ACHN (cell line): ENCODE measurements at places on chromosomes 2 and 18.

DNA sequence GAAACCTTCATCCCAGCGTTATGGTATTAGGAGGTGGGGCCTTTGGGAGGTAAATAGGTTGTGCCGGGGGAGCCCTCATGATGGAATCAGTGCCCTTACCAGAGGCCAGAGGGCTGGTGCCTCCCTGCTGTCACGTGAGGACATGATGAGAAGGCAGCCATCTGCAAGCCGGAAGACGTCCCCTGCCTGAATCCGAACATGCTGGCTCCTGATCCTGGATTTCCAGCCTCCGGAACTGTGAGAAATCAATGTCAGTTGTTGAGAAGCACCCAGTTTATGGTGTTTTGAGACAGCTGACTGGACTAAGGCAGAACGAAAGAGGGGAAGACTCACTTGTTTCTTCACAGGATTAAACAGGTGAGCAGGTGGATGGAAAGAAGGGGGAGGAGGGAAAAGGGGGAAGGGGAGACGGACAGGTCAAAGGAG is 13.0 kb upstream of the KLF11 start:
- DNase-seq: no peak

DNA sequence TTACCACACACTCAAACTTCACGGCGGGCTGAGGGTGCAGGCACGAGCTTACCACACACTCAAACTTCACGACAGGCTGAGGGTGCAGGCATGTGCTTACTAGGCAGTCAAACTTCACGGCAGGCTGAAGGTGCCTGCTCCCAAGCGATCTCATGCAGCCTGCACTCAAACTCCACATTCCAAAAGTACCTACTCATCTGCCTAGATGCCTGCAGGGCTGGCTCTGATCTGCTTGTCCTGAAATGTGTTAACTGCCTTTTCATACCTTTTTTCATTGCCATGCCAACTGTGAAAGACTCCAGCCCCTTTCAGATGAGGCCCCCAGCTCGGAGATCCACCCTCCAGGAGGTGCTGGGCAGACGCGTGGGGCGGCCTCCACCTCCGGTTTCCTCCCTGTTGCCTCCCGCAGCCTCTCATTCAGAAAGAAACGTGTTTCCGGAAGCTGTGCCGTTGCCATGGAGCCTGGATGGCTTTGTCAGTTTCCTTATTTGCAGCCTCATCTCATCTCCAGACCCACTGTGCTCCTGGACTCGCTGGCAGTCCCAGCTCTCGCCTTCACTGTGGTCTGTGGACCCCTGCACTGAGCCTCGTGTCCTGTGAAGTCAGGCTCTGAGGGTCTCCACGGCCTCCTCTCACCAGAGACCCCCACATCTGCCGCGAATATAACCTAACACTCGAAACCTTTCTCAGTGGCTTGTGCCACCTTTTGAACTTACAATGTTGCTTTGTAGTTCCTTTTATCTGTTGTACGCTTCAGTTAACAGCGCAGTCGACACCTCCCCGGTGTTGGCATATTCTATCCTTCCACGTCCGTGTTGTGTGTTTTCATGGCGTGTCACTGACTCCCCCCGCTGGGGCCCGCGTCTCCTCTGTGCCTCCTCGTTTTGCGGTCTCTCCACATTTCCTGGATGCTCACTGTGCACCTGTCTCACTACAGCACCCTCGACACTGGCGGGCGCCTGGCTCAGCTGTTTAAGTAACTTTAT is 106.1 kb upstream of the ALKAL2 start:
- DNase-seq: peak; percentile 42

DNA sequence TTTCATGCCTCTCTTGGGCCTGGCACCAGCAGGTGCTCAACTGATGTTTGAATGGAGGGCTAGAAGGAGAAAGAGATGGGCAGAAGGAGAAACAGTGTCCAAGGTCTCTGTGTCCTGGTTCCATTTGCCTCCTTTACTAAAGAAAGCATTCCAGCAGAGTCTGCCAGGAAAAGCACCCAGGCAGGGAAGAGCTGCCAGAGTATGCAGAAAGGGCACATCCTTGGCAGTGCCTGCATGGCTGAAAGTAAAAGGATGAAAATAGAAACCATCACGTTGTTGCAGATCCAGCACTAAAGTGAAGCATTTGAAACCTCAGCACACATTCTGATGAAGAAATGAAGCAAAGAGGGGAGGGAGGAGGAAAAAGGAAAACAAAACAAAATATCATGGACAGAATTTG is 142.2 kb downstream of the ESCO1 start:
- DNase-seq: no peak

DNA sequence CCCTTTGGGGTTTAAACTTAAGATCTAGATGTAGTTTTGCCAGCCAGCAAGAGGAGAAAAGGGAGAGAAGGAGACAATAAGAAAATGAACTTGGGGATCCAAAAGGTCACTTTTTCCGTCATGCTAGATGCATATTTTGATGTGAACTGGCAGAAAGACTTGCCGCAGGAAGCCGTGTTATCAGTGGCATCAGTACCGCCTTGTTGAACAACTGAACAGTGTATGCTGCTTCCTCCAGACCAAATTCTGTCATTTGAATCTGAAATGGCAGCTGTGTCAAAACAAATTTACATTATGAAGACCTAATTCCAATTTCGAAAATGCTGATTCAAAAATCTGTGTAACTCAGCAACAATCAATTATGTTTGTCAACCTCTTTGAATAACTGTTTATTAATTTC is 42.1 kb downstream of the TMEM200C start:
- DNase-seq: no peak

DNA sequence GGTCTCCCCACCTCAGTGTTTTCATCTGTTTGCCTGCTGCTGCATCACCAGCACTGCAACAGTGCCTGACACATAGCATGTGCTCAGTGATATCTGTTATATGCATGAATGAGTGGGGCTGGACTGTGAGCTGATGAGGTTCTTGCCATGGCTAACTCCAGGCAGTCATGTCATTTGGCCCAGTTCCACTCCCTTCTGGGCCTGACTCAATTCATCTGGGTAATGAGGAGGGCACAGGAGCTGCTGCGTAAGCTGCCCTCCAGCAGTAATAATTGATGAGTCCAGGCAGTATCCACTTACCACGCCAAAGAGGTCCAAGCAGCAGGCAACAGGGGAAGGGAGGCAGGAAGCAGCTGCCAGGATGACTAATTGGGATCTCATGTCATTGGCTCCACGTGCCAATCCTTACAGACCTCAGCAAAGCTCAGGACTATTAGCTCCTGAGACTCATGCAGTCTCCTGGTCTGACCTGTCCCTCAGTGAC is 34.1 kb upstream of the MAT2A start:
- peak; percentile 96 for DNase-seq

- no peak for DNase-seq
Measured at GRCh38 chr2:225600865-225601264, 201.4 kb downstream of the NYAP2 start.

DNA sequence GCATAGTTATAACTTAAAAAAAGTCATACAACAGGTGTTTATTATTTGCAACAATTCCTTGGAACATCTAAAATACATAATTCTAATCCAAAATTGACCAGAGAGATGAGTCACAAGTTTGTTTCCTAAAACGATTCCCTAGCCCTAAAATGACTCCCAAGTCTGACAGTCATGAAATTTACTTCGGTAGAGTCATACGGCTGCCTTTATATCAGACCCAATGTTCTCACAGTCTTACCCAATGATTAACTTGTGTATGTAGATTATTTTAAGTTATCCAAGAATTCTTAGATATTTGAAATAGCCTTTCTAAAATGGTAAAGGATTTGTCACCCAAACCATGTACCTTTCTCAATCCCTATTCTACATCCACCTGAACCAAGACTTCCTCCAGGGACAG is 174.9 kb downstream of the LAMA1 start:
- no peak for DNase-seq

DNA sequence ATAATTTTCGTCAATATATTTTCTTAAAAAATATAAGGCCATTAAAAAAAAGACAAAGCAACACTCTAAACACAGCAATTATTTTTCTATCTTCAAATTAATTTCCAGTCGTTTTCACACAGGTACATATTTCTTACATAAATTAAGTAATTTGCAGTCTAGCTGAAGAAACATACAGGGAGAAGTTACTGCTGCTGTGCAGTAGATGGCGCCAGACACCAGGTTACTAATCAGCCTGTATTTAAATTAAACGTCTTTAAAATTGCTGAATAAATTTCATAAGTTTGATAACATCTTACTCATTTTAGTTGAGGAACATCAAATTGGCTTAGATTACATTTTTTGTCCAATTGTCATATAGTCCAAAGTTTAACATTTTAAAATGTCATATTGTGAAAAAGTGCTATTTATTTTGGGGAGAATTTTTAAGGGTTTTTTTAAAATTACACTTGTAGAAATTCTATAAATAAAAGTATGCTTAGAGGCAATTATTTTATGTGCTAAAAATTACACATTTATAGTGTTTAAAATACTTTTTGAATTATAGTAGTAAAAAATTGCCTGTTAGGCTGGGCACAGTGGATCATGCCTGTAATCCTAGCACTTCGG is 88.4 kb downstream of the PMAIP1 start:
- peak; percentile 44 for DNase-seq

- DNase-seq: no peak
Measured at GRCh38 chr2:44850016-44850415, 91.5 kb upstream of the SIX3 start.

- DNase-seq: no peak
Measured at GRCh38 chr2:105858868-105859693, 114.4 kb downstream of the NCK2 start.

DNA sequence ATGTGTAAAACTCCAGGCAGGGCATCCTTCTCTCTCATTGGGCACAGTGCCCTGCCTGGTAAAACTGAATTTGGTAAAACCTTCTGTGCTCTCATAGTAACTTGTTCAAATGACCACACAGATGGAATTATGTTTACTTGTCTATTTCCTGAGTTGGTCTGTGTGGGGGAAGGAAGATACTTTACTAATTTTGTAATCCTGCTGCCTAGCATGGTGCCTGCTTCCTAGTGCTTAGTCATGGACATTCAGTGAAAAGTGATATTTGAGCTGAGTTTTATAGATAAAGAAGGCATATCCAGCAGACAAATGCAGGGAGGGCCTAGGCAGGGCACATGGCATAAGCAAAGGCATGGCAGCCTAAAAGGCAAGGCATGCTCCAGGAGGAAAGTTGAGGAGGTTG is 199.4 kb downstream of the FSHR start:
- DNase-seq: no peak

- DNase-seq: no peak
Measured at GRCh38 chr2:16047701-16048100, 107.4 kb downstream of the MYCN start.

- DNase-seq: no peak
Measured at GRCh38 chr2:176392249-176392648, 123.0 kb downstream of the MTX2 start.

GRCh38 chr2:42905341-42906110 is 113.1 kb upstream of the HAAO start:
- DNase-seq: no peak

DNA sequence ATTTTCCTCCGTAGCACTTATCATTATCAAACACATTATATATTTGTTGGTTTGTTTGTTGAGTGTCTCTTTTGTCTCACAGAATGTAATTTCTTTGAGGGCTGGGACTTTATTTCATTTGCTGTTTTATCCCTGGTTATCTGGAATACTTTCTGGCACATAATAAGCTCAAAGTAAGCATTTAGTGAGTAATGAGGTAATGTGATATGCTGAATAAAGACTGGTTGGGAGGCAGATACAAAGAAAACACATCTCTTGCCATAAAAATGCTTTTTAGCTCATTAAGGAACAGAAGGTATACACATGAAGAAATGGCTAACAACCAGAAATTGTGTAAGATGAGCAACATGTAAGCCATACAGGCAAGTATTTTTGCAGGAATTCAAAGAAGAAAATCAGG is 1411.8 kb downstream of the LRP1B start:
- DNase-seq: no peak

- no peak for DNase-seq
Measured at GRCh38 chr2:100239486-100240210, 82.7 kb downstream of the LONRF2 start.

DNA sequence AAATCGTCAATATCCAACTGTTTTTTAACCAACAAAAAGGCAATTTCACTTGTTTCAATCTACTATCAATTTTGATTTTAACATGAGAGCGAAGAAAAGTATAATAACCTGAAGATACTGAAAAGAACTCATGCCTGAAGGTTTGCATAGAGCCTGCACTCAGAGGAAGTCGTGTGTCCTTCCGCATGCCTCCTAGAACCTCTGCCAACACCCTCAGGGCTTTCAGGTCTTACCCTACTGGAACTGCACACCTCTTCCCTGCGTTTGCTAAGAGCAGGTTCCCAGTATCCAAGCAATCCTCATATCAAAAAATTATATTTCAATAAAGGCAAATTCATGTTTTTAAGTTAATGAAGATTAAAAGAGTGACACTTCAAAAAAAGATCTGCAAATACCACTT is 74.7 kb downstream of the PIAS2 start:
- DNase-seq: no peak

- DNase-seq: peak; percentile 60
Measured at GRCh38 chr2:237774811-237775553, 23.6 kb upstream of the RBM44 start.

DNA sequence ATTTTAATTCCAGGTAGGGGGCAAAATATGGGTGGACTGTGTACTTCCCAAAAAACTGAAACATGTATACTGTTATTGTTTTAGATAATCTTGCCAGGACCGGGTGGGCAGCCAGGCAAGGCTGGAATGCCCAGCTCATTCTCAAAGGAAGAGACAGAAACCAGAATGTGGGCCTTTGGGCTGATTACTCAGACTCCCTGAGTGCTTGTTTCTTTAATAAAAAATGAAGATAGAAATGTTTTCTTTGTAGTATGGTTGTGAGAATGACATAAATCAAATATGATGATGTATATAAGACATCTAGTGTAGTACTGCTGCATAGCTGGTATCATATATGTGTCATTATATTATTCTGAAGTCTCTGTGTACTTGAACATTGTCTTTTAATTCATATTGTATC is 231.6 kb upstream of the NT5C1B start:
- DNase-seq: no peak

DNA sequence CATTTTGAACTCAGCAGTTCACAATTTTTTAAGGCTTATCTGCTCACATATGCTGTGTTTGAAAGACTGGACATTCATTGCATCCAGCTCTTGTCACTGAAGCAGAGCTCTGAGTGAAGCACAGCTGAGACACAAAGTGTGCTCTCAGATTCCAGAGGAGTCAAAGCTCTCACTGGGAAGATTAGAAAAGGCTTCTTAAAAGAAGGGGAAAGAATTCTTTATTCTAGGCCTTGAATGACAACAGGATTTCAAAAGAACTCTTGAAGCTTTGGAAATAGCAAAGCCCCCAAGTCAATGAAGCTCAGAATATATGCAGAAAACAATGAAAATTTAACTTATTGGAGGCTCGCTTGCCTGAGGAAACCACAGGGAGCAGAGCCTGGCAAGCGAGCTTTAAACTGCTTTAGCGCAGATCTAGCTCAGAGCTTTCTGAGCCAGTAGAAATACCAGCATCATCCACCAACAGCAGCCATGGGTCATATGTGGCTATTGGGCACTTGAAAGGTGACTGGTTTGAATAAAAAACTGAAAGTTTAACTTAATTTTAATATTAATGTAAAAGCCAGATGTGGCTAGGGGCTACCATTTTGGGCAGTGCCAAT is 369.7 kb downstream of the OSR1 start:
- no peak for DNase-seq

DNA sequence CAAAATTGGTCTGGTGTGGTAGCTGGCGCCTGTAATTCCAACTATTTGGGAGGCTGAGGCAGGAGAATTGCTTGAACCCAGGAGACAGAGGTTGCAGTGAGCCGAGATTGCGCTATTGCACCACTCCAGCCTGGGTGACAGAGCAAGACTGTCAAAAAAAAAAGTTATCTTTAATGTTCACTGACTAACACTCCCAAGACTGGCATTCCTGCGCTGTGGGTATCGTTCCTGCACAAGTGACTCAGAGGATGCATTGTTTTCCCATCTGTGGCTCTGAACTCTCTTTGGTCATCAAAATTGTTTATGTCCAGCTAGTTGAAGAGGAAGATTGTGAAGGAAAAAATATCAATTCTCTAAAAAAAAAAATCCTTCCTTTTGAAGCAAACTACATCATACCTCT is 539.0 kb downstream of the SOX11 start:
- no peak for DNase-seq
